ENCODE measurements at places on chromosomes 2 and 18.
A peak's percentile ranks its signal among the peaks of the same experiment; 100 is the strongest.

- no peak for DNase-seq
These were observed 1047.8 kb downstream of the SOCS6 start for GRCh38 chr18:71336576-71337210.

DNA sequence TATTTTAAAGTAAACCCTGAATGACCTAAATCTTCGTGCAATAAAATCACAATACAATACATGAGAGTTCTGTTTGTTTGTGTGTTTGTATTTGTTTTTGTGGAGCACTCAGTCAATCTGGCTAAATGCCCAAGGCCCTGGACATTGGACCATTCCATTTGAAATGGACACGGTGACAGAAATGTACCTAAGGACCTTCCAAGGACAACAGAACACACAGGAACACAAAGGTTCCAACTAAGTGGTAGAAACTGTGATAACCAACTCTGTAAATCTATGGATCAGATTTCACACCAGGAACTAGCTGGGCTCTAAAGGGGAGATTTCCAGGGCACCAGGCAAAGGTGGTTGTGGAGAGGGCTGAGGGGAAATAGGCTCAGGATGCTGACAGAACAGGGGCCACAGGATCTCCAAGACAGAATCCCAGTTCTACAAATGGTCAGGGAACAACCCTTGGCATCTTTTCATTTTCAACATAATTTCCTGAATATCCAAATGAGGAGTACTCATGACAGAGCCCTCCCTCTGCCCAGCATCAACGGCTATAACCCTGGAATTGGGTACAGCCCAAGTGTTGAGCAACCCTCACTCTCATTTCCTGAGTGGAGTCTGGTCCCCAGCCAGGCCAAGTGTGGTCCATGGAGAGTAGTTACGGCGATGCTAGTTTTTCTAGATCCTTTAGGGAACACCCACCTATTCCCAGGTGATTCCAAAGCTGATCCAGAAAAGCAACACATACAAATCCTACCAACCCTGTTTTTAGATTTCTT is 78.4 kb downstream of the NCKAP5 start:
- DNase-seq, result no peak

DNA sequence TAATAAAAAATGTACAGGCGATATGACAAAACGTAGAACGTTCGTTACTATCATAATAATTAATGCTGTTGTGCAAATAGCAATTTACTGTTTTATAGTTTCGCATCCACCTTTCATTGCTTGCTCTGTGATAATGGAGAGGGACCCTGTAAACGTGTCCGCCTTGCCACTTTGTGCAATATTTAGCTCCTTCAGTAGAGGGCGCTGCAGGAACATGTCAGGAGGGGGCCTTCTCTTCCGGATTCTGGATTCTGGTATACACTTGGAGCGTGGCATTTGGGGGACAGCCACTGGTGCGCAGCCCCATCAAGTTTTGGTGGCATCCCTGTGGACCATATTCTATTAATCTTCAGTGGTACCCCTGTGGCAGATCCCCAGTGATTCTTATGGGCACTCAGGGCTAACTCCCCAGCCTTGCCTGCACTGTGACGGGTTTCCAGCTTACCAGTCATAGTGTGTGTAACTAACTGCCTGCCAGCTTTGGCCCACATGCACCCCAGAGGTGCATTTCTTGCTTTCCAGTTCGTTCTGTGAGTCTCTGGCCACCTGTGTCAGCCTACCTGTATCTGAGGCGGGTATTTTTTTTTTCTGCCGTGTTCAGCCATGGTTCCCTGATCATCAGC is 140.3 kb downstream of the CYRIA start:
- DNase-seq, result no peak

DNA sequence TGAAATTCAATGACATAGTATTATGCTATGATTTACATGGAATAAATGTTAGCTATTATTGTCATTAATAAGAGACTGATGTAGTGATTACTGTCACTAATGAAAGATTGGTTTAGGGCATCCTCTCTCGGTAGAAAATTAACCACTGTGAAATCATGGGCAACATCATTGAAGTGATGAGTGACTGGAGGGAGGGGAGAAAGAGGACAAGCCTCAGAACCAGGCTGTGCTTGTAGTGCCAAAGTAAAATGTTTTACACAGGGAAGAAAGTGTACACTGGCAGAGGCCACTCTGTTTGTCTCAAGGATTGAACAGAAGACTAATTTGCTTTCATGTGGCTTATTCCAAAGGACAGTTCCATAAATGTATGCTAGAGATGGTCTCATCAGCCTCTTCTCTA is 456.2 kb upstream of the TCF4 start:
- no peak for DNase-seq

GRCh38 chr2:208179028-208179609 is 10.7 kb downstream of the C2orf80 start:
- DNase-seq, result no peak

GRCh38 chr2:33384599-33384961 is 91.9 kb upstream of the RASGRP3 start:
- DNase-seq, result no peak

DNA sequence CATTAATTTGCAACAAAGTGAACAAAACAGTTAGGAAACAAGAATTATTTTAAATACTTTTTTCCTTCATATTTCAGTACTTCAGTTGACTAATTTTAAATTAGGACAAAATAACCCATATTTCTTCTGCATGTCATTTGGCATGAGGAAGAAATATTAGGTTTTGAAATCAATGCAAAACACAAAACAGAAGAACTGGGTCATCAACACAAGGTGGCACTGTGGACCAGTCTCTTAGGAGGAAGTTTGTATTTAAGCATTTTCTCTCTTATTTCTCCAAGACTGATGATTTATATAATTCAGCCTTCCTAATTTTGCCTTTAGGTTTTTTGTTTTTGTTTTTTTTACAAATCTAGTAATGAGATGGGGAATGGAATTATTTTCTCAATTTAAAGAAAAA is 352.8 kb upstream of the KCNH7 start:
- no peak for DNase-seq

DNA sequence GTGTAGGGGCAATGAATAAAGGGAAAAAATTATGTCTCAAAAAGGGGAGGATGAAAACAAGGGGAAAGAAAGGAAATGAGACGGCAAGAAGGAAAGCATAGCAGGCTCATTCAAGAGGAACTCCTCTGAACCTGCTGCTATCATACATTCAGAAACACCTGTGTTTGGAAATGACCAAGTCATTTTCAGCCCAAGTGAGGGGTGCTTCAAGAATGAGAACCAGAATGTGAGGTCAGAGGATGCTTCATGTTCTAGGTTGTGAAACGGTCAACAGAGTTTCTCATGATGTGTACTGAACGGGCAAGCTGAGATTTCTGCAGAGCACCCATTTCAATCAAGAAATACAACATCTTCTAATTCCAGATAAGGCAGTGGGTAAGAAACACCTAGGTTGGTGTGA is 1367.2 kb upstream of the CELF4 start:
- no peak for DNase-seq

DNA sequence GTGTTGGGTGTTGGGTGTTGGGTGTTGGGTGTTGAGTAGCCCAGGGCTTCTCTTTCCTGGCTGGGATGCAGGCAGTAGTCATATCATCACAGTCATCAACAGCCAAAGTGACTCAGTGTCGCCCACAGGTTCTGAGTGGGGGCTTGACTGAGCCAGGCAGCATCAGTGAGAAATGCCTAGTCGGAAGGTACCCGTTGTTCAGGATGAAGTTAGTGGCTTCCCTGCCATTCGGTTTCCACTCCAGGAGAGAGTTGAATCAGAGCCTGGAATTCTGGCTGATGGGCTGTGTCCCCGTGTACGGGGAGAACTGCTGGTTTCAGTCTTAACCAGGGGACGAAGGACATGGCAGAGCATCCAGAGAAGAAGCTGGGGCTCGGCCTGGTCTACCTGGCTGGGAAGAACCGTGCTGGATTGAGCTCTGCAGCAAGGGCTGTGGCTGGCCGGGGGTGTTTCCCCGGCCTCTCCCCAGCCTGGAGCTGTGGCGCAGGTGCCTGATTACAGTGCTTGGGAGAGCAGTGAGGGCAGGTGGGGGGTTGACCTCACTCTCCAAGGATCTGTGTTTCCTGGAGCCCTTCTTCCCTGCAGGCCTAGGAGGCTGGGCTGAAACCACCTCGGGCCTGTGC is 49.4 kb downstream of the AGAP1 start:
- no peak for DNase-seq

GRCh38 chr2:190748966-190749365 is 100.1 kb downstream of the NAB1 start:
- no peak for DNase-seq

- no peak for DNase-seq
These were observed 33.3 kb downstream of the NEMP2 start for GRCh38 chr2:190501231-190501630.

DNA sequence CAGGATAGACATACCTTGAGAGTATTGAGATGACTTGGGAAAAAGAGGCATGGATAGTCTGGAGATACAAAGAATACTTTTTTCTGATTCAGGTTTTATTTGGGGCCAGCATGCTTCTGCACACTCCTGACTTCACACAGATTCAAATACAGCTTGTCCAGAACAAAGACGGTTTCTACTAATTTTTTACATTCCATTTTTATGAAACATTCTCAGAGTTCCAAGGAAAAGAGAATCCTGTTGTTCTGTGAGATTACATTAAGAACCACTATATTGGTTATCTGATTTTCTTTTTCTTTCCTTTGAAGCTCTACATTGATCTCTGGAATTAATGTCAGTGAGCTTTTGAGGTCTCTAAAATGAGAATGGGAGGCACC is 41.0 kb downstream of the PTPRM start:
- no peak for DNase-seq

DNA sequence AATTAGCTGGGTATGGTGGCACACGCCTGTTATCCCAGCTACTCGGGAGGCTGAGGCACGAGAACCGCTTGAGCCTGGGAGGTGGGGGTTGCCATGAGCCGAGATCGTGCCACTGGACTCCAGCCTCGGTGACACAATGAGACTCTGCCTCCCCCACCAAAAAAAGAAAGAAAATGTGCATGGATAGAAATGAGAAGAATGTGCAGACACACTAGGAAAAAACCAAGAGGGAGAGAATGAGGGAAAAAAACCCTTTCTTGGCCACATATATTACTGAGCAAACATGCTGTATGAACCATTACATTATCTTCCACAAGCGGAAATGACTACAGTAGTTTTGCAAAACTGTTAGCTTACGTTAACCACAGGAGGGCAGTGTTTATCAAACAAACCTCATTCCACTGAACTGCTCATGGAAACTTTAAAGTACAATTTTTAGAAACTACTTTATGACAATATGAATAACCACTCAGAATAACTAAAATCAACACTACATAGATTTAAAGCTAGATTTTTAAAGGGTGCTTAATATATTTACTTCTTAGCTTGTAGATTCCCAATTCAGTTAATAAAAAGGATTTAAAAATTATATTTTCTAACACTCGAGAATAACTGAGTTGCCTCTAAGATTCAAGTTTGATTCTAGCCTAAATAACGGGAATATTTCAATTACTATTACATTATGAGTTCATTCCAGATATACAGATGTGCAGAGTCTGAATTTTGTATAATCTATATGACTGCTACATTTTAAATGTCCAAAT is 26.4 kb downstream of the ASXL2 start:
- no peak for DNase-seq

GRCh38 chr2:11013196-11013595 is 101.5 kb downstream of the KCNF1 start:
- no peak for DNase-seq

- no peak for DNase-seq
These were observed 59.3 kb upstream of the MGAT4A start for GRCh38 chr2:98790221-98790620.

DNA sequence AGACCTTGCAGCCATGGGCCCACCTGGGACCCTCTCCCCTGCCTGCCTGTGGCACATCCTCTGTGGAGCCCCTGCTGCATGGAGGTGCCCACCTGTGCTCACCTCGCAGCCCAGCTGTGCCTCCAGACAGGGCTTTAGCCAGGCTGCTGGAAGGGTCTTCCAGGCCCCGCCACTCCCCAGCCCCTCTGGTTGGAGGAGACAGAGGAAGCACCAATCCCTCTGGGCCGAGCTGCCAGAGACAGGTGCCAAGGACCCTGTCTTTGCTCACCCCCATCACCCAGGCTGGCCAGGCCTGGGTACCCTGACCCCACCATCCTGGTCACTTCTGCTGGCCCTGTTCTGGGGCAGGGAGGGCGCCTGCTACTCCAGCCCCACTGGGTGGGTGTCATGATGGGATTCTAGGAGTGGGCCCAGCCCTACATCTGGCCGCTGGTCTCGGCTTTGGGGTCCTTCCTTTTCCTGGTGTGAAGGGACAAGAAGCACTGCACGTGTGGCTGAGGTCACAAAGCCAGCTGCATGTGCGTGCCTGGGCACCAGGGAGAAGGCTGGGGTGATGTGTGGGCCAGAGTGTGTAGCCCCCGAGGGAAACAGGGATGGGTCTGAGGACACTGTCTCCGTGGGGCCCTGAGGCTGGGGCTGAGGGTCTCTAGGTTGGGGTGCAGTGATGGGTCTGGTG is 9.3 kb upstream of the NEU4 start:
- DNase-seq, result no peak

DNA sequence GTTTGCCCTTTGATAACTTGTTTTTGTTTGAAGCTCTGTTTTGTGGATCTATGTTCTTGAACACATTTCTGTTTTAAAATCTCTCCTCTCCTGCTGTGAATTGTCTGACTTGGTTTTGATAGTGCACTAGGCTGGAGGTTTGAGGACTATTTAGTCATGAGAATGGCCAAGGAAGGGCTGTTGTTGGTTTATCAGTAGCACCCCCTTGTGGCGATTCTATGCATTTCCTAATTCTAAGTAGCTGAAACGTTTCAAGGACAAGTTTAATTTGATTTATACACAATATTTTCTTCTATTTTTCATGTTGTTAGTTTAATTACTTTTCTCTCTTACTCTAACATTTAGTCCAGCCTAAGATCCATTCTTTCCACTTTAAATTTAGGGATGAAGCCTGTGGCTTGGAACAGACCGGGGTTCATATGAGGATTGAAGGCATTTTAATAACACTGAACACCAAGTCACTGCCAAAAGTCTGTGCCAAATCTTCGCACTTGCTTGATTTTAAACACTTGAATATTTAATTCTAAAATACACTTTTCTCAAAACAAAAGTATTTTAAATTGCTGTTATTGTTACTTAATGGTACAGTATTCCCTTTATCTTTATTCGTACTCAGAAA is 166.0 kb downstream of the SOCS6 start:
- DNase-seq, result peak; percentile 25

- DNase-seq, result no peak
These were observed 50.9 kb downstream of the ZEB2 start for GRCh38 chr2:144468823-144469595.

GRCh38 chr2:203948733-203949132 is 12.2 kb downstream of the ICOS start:
- no peak for DNase-seq

GRCh38 chr2:29012211-29012681 is 31.1 kb downstream of the TOGARAM2 start:
- DNase-seq, result no peak

DNA sequence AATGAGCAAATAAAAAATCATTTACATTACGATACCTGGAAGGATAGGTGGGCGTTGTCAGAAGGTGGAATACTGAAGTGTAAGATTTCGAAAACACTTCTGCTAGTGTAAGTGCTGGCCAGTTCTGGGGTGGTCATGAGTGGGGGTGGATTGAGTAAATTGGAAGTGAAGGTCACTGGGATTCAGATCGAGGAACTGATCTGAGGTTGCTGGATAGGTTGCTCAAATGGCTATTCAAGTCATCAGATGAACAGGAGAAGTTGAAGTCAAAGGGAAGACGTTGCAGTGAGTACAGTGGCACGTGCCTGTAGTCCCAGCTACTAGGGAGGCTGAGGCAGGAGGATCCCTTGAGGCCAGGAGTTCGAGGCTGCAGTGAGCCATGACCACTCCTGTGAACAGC is 95.7 kb downstream of the MALT1 start:
- no peak for DNase-seq
